ENCODE measurements at places on chromosomes 6 and 20.

GRCh38 chr20:23285536-23285935 is 65.1 kb upstream of the NXT1 start:
- no peak for DNase-seq

DNA sequence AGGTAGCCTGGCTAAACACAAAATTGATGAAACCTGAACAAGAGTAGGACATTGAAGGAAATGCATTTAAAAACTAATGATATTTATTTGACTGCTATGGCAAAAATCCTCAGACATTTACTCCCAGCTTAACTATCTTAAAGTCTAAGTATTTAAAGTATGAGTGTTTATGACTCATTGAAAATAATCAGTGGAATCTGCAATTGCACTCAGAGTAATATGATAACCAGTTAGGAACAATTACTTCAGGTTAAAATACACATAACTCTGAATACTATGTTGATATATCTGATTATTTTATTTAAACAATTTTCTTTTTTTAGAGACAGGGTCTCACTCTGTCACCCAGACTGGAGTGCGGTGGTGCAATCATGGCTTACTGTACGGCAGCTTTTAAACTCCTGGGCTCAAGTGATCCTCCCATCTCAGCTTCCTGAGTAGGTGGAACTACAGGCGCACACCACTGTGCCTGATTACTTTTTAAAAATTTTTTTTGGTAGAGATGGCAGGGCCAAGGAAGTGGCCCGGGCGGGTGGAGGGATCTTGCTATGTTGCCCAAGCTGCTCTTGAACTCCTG is 43.9 kb downstream of the FILIP1 start:
- DNase-seq, result no peak

DNA sequence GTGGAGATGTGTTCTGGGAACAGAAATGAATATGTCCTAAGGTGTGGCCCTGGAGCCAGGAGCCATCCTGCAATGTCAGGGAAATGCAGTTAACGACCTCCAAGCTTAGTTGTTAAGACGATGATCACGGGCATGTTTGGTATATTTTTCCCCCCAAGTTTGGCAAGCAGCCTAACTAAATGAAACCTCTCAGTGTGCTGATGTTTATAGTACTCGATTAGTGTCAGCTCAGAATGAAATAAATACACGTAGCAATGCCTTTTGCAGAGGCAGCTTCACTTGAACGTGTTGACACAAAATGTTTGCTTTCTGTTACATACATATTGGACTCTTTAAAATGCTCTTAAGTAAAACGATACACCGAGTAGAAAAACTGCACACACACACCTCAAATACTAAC is 76.2 kb upstream of the OLIG3 start:
- DNase-seq, result no peak

DNA sequence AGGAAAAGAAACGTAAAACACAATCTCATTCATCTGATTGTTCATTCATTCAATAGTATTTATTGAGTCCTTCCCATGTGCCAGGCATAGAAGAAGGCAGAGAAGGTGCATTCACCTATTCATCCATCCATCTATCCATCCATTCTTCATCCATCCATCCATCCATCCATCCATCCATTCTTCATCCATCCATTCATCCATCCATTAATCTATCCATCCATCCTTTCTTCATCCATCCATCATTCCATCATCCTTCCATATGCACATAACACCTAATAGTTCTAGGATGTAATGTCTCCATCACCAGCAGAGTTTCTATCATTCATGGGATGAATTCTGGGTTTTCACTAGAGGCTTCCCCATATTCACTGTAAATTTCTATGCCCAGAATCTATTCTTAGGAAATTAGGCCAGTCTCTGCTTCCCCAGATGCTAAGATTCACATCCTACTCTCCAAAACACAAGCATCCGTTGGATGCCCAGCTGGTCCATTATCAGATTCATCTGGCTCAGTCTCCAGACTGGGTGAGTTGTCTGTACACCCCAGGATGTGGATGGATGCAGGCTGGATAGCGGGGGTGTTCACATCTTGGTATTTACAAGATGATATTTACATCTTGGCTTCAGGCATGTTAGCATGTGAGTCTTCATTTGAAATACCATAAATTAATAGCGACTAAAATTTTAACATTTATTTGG is 517.7 kb upstream of the SULF2 start:
- DNase-seq, result no peak

DNA sequence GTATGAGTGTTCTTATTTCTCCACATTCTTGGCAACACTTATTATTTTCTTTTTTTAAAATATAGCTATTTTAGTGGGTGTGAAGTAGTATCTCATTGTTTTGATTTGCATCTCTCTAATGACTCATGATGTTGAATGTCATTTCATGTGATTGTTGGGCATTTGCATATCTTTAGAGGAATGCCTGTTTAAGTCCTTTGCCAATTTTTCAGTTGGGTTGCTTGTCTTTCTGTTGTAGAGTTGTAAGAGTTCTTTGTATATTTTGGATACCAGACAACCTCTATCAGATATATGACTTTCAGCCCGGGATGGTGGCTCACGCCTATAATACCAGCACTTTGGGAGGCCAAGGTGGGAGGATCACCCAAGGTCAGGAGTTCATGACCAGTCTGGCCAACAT is 5.1 kb upstream of the POPDC3 start:
- no peak for DNase-seq

DNA sequence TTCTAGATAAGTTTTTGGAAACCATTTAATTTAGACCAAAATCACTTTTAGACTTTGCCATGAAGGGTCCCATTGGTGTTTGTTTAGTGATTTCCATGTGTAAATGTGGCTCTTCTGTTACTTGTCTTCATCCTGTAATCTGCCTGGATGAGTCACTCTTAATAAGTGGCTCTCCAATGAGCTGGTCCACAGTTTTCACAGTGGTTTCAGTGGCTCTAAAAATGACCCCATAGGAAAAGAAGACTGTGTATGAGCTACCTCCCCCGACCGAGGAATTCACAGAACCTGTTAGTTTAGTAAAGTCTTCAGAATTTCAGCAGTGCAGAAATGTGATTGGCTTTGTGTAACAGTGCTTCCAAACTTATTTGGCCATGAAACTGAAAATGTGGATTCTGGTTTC is 492.0 kb upstream of the MARCKS start:
- DNase-seq, result no peak

GRCh38 chr6:93219447-93219846 is 199.9 kb downstream of the EPHA7 start:
- no peak for DNase-seq

DNA sequence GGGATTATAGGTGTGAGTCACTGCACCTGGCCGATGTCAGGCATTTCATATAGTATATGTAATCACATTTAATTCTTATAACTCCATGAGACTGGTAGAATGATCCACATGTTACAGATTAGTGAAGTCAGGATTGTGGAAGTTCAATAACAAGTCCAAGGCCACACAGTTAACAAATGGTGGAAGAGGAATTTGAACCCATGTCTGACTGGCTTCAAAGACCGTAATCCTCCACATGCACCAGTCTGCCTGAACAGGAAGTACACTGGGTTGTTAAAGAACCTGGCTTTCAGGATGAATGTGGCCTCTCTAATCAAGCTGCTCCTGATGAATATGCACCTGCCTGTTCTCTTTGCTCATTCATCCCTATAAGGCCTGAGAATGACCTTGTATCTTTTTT is 122.0 kb upstream of the HDAC2 start:
- no peak for DNase-seq

DNA sequence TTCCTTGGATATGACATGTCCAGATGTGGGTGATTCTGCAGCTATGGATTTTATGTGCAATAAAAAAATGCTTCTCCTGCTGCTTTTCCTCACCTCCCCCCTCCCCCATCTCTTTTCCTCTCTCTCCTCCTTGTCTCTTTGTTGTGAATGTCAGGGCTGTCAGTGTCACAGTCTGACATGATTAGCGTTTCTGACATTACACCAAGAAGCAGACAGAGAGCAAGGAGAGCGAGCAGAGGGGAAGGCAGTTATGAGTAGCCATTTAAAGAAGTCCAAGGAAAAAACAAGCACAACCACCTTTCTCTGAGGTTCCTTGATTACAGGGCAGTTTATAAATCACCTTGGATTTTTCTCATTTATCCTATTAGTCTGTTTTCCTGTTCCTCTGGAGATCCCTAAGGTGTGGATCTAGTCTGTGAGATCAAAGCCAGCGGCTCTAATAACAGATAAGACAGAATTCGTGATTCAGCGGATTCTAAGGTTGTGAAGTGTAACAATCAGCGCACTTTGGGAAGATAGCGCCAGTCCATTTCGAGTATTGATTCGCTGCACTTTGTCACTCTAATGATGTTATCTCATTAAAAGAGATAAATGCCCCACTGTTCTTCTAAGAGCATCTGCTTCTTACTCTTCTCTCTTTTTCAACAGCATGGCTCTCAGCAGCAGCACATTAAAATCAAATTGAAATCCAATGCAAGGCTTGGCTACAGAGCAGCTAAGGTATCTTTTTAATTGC is 101.4 kb downstream of the BACH2 start:
- no peak for DNase-seq

DNA sequence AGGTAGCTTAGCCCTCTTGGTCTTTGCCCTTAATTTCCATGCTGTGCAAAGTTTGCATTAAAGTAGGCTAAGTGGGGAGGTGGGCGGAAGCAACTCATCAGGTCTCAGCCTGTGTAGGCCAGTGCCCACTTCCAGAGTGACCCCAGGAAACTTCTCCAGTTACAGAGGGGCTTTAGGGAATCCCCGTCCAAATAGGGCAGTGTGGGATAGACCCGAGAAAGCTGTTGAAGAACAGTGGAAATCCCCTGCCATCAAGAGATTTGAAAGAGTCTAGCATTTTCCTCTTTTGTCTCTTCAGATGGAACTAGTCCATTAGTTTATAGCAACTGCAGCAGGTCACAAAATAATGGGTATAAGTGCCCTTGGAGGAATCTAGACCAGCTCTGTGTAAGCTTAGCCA is 20.2 kb downstream of the SF3B5 start:
- no peak for DNase-seq

GRCh38 chr6:10658910-10659698 is 35.3 kb downstream of the C6orf52 start:
- DNase-seq, result no peak

DNA sequence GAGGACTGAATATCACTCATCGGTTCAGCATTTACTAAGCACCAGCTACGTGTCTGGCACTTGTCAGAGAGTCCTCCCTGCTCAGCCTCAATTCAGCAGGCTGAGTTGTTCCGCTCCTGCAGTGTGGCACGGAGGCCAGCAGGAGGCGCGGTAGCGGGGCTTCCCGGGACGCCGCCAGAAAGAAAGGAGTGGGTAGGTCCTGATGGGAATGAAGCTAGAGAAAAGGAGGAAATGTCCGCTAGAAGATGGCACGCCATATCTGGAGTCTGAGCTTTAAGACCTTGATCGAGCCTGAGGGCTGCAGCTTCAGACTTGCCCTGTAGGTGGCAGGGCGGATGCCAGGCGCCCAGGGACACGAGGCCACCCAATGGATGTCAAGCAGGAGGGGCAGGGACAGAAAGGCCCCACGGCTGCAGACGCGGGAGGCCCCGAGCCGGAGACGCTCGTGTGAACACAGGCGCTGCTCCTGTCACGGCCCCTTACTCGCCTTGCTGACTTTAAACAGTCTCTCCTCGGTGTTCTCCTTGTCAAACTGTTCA is 18.7 kb downstream of the SERPINB6 start:
- DNase-seq, result peak; percentile 86

- DNase-seq, result peak; percentile 51
Observed at GRCh38 chr20:47400685-47401084, 44.2 kb upstream of the ZMYND8 start.

- DNase-seq, result no peak
Observed at GRCh38 chr20:63007360-63007645, 539 bp upstream of the BHLHE23 start.

- DNase-seq, result no peak
Observed at GRCh38 chr6:33719326-33719987, 8.0 kb upstream of the UQCC2 start.

- DNase-seq, result peak; percentile 9
Observed at GRCh38 chr6:155078331-155078745, 83.2 kb downstream of the TIAM2 start.

DNA sequence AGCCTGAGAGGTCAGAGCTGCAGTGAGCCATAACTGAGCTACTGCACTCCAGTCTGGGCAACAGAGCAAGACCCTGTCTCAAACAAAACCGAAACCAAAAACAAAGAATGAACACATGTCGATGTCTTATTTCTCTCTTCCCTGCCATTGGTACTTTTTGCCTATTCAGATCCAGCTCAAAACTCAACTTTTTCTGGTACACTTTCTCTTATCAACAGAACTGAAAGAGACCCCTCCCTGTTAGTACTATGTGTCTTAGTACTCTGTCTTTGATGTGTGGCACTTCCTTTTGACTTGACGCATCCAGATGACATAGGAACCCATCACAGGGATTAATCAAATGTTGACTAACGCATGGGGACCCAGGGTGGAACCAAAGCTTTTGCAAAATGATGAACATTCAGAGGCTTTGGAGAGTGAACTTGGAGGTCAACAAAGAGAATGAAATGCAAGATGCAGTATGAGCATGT is 44.8 kb downstream of the AKAP12 start:
- DNase-seq, result no peak

DNA sequence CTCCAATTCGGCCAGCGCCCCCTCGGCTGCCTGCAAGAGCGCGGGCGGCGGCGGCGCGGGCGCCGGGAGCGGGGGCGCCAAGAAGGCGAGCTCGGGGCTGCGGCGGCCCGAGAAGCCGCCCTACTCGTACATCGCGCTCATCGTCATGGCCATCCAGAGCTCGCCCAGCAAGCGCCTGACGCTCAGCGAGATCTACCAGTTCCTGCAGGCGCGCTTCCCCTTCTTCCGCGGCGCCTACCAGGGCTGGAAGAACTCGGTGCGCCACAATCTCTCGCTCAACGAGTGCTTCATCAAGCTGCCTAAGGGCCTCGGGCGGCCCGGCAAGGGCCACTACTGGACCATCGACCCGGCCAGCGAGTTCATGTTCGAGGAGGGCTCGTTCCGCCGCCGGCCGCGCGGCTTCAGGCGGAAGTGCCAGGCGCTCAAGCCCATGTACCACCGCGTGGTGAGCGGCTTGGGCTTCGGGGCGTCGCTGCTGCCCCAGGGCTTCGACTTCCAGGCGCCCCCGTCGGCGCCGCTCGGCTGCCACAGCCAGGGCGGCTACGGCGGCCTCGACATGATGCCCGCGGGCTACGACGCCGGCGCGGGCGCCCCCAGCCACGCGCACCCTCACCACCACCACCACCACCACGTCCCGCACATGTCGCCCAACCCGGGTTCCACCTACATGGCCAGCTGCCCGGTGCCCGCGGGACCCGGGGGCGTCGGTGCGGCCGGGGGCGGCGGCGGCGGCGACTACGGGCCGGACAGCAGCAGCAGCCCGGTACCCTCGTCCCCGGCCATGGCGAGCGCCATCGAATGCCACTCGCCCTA is 963 bp downstream of the FOXF2 start:
- DNase-seq, result peak; percentile 79

DNA sequence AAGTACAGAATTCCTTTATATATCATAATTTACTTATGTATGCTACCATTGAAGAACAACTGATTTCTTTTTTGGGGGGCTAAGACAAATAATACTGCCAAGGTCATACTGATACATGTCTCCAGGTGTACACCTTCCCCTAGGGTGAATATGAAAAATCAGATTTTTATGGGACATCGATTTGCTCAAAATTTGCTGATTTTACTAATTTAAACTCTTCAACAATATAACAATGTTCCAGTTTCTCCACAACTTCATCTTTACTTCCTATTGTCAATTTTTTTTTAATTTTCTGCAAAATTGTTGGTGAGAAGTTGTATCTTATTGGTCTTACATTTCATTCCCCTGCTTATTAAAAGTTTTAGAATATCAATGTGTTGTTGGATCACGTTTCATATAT is 495.4 kb upstream of the MANEA start:
- no peak for DNase-seq

- DNase-seq, result no peak
Observed at GRCh38 chr6:157813191-157813590, 9.9 kb upstream of the SNX9 start.
